ENCODE measurements at places on chromosomes 7 and 10.

DNA sequence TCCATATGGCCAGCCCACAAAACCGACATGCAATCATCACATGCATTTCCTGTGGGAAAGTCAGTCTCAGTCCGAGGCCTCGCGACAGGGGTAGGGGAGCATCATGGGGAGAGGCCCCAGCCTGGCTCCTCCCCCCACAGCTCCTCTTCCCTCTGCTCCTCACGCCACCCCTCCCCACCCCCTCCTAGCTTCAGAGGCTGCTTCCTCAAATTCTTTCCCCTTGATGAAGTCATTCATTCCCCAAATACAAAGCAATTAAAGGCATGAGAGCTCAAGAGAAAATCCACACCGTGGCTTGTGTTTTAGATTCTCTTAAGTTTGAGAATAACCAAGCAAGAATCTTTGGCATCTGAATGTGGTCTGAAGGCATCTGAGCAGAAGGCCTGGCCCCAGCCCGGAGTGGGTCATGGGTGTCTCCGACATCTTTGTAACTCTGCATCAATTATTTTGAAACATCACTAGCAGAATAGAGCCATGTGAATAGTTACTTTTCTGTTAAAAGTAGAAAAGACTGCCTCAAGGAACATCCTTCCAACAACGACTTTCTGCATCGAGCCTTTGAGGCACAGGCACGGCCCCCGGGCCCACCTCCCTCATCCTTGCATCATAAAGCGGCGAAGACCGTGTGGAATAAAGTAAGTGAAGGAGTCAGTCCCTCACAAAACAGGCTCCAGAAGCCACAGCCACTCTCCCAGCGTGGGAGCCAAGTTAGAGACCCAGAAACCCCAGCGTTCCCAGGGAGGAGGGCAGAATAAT is 90.9 kb downstream of the DIP2C start:
- DNase-seq: no peak

DNA sequence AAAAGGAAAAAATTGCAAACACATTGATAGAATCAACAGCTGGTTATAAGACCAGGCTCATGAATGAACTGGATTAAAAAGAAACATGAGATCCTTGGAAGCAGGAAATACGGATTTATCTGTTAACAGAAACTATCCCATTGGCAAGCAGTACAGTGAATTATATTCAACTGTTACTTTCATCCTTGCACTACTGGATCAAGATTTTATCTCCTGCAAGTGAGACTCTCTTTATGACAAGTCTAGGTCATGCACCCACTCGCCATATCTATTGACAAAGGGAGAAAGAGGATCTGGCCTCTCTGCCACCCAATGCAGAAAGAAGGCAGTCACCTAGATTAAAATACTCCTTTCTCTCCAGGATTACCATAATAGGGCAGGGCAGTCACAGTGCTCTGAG is 41.4 kb downstream of the CSTF2T start:
- no peak for DNase-seq

- DNase-seq: no peak
Measured at GRCh38 chr10:14751014-14751896, 23.4 kb downstream of the FAM107B start.

GRCh38 chr10:64363687-64364086 is 842.5 kb downstream of the REEP3 start:
- no peak for DNase-seq

DNA sequence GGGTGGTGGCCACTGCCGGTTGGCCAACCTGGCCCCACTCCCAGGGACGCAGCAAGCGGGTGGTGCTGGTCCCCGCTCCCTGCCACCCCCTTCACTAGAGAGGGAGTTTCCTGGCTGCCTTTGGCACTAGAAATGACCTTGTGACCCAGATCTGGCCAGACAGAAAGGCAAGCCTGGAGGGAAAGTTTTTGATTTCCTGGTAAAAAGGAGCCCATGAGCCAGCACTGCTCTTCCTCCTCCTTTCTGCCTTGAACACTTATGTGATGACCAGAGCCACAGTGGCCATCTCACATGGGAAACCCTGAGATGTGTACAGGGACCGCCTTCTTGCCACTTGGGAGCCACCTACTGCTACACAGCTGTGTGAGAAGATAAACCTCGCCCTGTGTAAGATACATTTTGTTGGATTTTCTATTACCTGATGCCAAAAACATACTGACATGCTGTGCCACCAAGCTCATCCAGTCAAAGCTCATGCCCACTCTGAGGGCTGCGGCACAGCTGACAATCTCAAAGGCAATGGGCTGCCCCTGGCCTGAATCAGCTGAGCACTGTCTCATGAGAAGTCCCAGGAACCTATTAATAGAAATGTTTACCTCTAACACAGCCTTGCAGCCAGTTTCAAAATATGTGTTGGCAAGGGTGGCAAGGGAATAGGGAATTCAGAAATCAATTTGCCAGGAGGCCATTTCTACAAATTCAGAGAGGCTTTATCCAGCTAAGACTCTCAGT is 94.0 kb downstream of the CYTH3 start:
- DNase-seq: no peak

GRCh38 chr7:16562456-16563220 is 36.0 kb downstream of the LRRC72 start:
- no peak for DNase-seq

GRCh38 chr7:76185187-76185896 is 16.4 kb upstream of the SRRM3 start:
- DNase-seq: no peak

DNA sequence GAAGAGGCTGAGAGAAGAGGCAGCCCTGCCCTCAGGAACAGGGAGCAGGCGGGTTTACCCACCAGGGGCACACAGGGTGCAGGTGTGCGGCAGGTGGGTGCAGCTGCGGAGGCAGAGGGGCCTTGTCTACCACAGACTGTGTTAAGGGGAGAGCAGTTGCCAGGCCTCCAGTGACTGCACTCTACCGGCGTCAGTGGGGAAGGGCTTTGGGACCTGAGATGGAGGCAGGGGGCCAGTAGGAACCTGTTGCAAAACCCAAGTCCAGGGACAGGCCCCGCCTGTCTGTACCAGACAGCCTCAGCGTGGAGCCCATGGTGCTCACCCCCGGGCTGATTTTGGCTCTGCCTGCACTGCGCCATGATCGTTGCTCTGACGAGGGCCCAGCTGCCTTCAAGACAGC is 507.6 kb upstream of the FOXK1 start:
- no peak for DNase-seq

DNA sequence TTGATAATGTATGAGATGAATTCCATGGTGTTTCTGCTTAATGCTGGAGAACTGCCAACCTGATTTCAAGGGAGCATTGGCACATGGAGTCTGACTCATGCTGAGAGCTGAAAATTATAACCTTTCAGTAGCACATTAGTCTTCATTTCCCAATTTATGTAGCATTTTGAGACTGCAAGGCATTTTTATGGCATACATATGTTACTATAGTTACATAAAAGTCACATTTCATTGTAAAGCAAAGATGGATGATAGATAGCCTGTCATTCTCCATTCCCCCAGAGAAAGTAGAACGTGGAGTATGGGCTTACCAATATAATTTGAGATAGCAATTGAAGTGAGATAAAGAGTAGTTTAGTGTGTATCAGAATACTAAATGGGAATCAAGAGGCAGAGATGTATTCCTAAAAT is 103.1 kb downstream of the SLC16A9 start:
- no peak for DNase-seq

DNA sequence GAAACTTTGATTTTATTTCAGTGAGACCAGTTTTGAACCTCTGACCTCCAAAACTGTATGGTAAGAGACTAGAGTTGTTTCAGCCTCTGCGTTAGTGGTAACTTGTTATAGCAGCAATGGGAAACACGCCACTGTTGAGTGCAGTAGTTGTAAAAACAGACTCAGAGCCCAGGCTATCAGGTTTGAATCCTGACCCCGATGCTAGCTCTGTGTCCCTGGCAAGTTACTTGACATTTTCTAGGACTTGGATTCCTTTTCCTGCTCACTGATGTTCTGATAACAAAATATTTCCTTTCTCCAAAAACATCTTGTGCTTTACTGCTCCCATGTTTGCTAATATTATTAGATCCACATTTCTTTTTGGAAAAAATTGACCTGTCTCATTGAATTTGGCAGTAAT is 131.0 kb downstream of the PLXDC2 start:
- no peak for DNase-seq

DNA sequence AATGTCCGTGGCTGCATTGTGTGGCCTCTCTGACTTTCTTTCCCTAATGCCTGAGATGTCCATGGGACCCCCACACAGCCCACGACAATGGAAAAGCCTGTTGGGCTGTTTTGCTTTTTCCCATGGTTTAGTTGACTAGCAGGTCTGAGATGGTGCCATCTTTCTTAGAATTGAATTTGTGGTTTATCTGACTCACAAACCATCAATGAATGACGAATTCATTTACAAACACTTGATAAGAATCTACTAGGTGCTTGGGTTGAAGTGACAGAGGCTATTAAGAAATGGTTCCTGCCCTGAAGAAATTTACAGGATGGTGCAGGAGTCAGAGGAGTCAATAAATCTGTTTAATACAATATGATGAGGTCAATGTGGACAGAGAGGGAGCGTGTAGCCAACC is 75.4 kb downstream of the OTUD1 start:
- DNase-seq: no peak

- no peak for DNase-seq
Measured at GRCh38 chr7:30846378-30846777, 65.3 kb upstream of the AQP1 start.

- DNase-seq: no peak
Measured at GRCh38 chr7:101129603-101130117, 2.8 kb downstream of the SERPINE1 start.

DNA sequence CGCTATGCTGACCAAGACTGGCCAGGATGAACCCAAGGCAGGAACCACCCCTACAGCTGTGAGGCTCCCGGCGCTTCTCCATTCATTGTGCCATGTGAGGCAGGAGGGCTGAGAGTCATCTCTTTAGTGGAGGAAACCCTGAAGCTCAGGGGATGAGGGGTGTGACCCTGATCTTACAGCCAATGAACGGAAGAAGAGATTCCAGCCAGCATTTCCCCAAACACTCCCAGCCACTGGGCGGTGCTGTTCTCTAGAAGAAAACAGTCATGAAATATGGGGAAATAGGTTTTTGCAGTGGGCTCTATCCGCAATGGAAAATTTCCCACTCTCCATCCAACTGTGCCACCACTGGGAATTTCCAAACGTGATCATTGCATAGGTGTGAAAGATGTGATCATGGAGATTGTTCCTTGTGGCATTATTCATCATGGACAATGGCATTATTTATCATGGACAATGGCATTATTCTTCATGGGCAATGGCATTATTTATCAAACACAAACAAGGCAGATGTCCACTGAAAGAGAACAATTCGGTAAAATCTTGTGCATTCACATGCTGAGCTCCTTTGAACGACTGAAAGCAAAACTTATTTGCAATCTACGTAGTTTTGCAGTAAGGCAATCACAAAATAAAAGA is 14.0 kb upstream of the SLC18A2 start:
- DNase-seq: no peak

- DNase-seq: no peak
Measured at GRCh38 chr10:53754596-53755250, 982.1 kb upstream of the MBL2 start.

GRCh38 chr7:17043012-17043877 is 161.5 kb upstream of the AGR3 start:
- no peak for DNase-seq

GRCh38 chr10:114337510-114338462 is 66.5 kb downstream of the AFAP1L2 start:
- no peak for DNase-seq

- DNase-seq: no peak
Measured at GRCh38 chr7:10734595-10734994, 239.1 kb upstream of the PHF14 start.

DNA sequence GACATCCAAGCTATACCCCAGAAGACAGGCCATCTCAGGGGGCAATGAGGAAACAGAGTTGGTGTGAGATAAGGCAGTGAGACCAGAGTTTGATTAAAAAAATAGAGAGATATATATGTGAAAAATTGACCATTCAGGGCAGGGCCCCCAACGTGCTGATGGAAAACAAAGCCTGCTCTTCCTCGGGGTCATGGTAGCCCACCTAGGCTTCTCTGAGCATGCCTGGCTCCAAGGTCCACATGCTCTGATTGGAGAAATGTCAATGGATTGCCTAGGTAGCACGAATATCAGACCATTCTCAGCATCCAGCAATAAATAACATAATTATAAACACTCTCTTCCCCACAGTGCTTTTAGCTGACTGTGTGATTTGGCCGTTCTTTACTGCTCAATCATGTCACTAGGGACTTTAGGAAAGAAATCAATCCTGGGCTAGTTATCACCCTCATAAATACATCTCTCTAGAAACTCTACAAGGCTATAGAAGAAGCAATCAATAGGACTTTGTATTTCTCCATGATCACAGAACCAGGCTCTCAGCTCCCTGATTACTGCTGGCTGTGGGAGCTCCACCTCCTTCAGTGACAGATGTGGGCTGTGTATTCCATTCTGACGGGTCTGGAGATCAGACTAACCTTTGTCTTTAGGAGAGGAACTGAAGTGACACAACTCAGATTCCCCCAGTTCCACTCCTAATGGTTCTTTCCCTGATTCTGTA is 766.4 kb downstream of the GRID1 start:
- no peak for DNase-seq

DNA sequence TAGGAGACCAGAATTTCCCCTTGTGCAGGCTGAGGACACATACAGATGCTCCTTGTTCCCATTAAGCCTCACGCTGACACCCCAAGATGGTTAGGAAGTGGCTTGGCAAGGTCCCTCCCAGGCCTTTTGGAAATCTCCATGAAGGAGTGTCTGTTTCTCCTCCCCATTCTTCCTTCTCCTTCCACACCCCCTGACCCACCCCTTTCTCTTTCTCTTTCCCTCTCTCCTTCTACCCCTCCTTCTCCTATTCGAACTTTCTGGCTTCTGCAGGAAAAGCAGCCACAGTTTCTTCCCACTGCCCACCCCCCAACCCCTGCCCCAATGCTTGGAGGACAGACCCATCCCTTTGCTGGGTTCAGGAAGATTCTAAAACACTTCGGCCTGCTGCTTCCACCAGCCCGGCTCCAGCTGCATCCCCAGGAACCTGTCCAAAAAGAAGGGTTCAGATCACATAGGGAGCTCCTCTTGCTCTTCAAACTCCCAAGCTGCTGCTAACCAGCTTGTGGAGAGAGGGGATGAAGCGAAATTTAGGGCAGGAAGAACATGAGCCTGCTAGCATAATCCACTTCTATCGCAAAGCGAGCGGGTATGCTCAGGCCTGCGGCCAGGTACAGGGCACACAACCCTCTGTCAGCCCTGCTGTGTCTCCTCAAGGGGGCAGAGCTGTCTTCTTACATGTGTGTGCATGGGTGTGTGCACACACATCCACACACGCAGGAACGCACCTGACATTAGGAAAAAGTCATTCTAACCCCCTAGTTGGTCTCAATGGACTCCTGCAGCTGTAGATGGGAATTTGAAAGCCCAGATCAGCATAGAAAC is 80.4 kb downstream of the PPP1R3C start:
- no peak for DNase-seq

- peak; percentile 37 for DNase-seq
Measured at GRCh38 chr7:124032369-124033094, at the start of gene TMEM229A. Gene TMEM229A, minus strand, starts transcription at chr7:124033067. Its CDS starts 64 bp downstream, at chr7:124033003.

DNA sequence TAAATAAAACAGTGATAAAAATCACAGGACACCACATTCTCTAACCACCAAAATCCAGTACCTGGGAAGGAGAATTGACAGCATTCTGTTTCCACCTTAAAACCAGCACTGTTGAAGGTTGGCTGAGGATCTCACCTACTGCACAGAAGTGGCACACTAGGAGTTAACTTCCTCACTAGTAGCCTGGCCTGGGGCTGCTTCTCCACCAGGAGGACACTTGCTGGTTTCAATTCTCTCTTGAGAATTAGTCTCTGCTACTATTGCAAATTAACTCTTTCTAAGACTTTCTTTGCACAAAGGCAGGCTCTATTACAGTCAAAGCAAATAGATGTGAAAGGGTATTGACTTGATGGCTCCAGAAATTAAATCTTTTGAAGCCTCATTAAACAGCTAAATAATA is 2.3 kb upstream of the CTTNBP2 start:
- no peak for DNase-seq
